Stimulated activated CD8-positive, alpha-beta memory T cell treated with anti-CD3 and anti-CD28 coated beads, Interleukin-4, amount 100 ng/mL, for 48 hours (primary cell): ENCODE measurements at places on chromosomes 4 and X.

GRCh38 chr4:88623097-88623496, 30.8 kb downstream of the HERC3 start:
- DNase-seq: no peak

DNA sequence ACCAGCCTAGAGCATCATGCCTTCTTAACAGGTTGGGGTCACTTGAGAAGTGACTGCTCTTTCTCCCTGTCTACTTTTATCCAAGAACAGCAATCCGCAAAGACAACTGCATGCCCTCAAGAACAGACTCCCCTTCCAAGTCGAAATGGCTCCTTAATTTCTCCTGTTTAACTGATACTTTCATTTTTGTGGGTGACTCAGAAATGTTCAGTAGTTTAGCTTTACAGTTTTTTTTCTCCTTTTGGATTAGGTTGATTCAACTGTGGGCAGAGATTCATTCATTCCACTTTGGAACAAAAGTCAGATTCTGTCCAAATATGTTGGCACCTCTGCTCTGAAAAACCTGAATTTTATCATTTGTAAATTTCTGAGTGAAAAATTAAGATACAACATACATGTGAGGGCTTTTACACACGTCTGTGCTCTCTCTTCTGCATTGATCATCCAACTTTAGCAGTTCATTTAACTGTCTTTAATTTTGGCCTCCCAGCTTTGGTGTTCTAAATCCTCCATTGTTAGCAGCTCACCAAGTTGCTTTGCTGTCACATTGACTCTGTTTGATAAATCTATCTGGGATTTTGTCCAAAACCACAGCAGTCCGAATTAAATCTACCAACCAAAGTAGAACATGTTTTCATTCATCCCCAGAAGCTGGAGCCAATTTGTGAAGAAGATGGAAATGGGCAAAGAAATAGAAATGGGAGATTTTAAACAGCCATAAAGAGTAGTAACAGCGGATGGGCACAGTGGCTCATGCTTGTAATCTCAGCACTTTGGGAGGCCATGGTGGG, 50.0 kb downstream of the HOPX start:
- DNase-seq: no peak

GRCh38 chr4:101941816-101942358, 151.4 kb downstream of the BANK1 start:
- no peak for DNase-seq

DNA sequence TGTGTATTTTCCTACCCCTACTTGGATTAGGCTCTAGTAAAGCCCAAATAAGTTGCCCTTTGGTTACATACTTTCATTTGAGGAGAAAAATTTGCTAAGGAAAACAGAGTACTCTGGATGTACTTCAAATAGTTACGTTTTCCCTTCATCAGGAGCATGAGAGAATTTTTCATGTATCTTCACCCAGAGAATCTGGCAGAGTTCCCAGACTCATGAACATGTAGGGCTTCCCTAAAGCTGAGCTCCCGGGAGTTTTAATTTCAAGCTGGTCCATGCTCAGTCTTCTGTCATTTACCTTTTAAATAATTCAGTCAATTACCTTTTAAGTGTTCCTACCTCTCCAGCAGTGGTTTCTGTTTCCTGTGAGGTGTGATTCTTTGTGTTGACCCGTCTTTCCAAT, 367.5 kb upstream of the GRID2 start:
- DNase-seq: no peak

DNA sequence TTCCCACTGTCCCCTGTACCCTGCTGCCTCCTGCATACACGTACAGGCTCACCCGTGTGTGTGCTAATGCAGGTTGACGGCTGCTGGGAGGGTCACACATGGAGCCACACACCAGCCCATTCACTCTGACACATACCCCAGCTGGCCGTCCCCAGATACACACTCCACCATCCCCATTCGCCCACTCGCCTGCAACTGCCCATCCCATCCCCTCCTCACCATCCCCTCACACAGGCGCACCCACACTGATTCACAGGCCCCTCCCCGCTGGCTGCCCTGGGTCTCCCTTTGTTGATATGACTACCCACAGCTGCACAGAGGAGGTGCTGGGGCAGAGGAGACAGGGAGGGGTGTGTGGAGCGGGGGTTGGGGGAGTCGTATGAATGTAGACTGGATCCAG, 25.7 kb downstream of the PJA1 start:
- DNase-seq: no peak

DNA sequence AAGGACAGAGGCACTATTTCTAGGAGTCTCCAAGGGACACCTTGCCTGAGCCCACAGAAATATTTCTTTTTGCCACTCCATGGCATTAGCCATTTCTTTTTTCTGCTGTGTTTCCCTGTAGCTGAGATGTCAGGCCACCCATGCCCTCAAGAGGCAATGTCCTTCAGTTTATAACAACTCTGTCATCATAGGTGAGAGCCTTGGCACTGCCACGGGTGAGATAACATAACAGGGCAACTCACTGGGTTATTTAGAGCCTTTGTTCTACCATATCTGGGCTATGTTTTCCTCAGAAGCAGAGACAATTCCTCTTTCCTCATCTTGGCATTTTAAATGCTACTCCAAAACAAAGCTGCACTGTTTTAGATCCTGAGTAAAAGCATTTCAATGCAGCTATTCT, 99.9 kb upstream of the MAOA start:
- DNase-seq: no peak

GRCh38 chr4:136400829-136401228, 1131.5 kb downstream of the PCDH18 start:
- no peak for DNase-seq

GRCh38 chr4:30950737-30951136, 230.6 kb downstream of the PCDH7 start:
- DNase-seq: no peak

DNA sequence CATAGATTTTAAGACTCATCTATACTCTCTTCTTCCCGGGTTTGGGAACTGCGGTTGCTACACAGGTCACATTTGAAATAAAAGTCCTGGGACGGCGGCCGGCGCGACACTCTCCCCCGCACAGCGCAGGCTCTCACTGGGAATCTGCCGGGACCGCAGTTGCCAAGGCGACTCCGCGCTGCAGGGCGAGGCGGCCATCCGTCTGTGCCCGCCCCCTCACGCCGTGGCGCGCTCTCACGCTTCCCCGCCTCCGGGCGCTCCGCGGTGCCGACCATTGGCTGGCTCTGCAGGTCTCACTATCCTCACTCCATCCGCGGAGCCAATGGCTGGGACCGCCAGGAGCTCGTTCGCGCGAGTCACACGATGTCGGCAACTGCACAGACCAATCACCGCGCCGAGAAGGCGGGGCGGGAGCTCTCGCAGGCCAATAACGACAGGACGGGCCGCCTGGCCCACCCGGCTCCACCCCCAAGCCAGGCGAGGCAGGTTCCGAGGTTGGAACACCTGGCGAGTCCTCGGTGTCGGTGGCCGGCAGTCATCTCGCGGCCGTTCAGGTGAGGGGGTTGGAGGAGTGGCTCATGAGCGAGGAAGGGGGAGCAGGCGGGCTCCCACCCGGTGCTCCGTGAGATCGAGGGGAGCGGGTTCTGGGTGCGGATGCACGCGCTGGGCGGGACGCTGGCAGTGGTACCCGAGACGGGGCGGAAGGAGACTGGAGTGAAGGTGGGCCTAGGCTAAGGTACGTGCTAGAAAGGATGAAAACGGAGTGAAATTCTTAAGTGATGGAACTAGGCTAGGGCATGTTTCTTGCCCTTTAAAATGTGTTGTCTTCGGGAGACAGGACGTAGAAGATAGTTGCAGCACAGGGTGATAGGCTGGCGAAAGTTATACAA, at the start of gene MSMO1:
TSS of gene MSMO1 (plus strand) at position 459 of the 890 bp plus-strand sequence. CDS start 5,702 bp downstream, outside the sequence.
- peak; percentile 97 for DNase-seq

GRCh38 chr4:22413471-22413870, 102.4 kb downstream of the ADGRA3 start:
- DNase-seq: no peak

GRCh38 chr4:138405934-138406567, 163.9 kb upstream of the SLC7A11 start:
- no peak for DNase-seq

GRCh38 chr4:150510176-150510865, 71.6 kb upstream of the MAB21L2 start:
- no peak for DNase-seq

DNA sequence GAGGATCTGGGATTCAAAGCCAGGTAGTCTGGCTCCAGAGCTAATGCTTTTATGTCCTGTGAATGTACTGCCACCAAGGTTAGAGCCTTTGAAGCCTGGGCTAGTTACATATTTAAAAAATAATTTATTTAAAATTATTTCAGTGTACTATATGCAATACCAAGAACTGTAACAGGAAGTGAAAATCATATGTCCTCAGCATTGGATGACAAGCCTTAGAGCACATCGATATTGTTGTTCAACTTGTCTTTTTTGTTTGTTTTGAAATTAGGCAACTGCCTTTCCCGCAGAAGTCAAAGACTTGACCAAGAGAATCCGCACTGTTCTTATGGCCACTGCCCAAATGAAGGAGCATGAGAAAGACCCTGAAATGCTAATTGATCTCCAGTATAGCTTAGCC, 73.1 kb upstream of the IL13RA1 start:
- no peak for DNase-seq

DNA sequence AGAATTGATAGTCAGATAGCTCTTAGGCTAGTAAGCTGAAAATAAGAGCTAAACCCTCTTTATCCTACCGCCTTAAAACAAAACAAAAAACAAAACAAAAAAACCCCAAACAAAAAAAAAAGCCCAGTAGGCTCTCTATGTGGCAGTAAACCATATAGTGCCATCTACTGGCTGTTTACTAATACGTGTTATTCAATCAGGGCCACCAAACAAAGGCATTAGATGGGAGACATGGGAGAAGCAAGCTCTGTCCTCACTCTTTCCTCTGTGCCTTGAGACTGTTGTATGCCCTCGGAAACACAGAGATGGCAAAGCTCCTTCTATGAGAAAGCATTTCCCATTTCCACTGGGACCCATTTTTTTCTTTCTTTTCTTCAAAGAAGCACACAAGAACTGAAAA, 148.8 kb upstream of the MID1 start:
- DNase-seq: no peak

- no peak for DNase-seq
Observed at GRCh38 chr4:175702703-175703102, 109.4 kb downstream of the GPM6A start.

GRCh38 chr4:32744211-32744610, 2024.0 kb downstream of the PCDH7 start:
- no peak for DNase-seq

DNA sequence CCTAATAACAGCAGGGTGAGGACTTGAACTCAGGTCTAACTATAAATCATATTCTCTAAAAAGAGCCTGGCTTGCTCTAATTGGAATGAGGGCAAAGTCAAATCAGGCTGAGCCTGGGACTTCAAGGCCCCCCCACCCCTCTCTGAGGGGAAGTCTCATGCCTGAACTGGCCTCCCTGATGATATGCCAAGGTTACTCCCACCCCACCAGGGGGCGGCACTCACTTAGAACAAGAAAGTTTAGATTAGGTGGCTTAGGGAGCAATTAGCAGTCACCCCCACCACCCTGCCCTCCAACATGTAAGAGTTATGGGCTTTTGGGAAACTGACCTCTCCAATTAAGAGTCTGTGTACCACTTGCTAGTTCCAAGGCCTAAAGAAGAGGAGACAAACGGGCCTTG, 2.7 kb downstream of the FOXO4 start:
- peak; percentile 75 for DNase-seq

GRCh38 chr4:149676076-149676475, 139.6 kb downstream of the IQCM start:
- DNase-seq: no peak

DNA sequence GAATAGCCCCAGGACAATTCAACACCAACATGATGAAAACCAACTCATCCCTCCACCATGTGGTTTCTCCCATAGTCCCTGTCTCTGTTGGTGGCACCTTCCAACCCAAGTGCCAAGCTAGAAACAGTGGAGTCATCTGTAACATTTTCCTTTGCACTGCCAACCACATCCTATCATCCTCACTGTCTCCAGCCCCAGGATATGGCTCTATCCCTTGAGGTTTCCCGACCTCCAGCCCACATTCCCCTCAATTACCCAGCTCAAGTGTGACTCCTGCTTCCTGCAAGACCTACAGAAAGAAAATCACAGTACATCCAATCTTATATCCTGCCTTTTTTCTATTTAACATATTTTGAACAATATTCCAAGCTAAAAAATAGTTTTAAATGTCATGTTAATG, 24.2 kb downstream of the PNMA6F start:
- DNase-seq: no peak

- no peak for DNase-seq
Observed at GRCh38 chrX:20974326-20974725, 399.9 kb upstream of the CNKSR2 start.

- no peak for DNase-seq
Observed at GRCh38 chr4:185480016-185480732, 8.6 kb upstream of the CCDC110 start.

DNA sequence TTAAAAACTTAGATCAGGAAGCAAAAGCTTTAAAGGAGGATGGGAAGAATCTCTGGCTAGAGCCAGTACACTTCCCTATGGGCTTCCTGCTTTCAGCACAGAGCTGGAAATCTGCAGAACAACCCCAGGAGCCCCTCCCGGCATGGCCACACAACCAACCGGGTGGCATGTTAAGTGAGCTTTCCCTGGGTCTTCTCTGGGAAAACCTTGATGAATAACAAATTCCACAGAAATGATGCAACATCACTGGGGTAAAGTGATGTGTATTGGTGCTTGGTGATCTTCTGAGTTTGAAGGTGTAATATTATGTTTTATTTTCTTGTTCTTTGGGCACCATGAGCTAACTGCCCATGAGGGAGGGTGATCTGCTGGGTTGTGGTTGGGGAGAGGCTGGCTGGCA, 22.1 kb downstream of the NHS start:
- DNase-seq: no peak
